ENCODE measurements at places on chromosomes 6 and 20. TPM values are rescaled to one million over a fixed set of nuclear protein-coding genes. Genes with fewer than 3 reads are reported as not detected.

The CARMIL1 gene
- 10.4 TPM for total RNA-seq

The SRMS gene
- total RNA-seq = not detected

The HLA-DPA1 gene
- total RNA-seq = 63.7 TPM

The EMILIN3 gene
- total RNA-seq = 1.1 TPM

The DEF6 gene
- total RNA-seq = 4.6 TPM

The ASIP gene
- not detected for total RNA-seq

- ATAC-seq = no peak
Measured at GRCh38 chr20:1203630-1204029, 376 bp downstream of the C20orf202 start.

- no peak for ATAC-seq
Measured at GRCh38 chr6:100105138-100105537, 111.1 kb upstream of the MCHR2 start.

GRCh38 chr6:20599302-20600051 lies 65.2 kb downstream of the CDKAL1 start:
- no peak for ATAC-seq

DNA sequence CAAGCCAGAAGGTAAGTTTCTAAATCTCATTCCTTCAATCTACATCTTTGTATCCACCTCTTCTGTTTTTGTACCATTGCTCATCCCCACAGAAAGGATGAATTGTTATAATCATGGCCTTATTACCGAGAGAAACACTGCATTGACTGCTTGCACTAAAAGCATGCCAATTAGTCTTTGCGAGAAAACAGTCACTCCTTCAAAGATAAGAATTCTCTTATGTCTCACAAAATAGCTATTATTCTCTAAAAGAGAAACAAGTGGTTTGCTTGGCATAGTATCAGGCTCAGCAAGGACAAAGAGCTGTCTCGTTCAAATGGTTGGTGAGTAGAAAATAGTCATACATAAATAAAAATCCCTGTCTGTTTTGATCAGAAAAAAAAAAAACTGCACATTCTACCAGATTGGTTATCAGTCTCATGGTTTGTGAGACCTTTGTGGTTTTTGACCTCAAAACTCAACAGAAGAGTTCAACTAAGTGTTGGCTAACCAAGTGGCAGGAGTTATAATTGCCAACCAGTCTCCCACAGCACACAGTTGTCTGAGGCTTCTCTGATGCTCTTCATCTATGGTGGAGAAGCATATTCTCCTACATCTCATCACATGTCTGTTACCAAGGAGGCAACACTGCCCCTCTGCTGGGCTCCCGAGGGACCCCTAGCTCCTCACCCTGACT lies 35.1 kb upstream of the ARMH2 start:
- ATAC-seq = no peak

DNA sequence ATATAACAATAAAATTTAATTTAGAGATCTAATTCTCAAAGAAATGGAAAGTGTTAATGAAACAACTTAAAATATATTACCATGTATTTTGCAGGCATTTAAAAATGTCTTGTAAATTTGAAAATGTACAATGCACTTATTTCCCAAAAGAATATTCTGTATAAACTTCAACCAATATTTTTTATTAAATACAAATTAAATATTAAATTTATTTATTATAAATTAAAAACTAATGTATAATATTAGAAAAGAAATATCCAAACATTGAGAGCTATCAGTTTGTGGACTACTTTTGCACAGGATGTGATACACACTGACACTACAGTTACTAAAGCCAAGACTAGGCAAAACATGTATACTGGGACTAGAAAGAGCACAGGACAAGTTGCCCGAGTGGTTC lies 707.0 kb upstream of the NRSN1 start:
- no peak for ATAC-seq

DNA sequence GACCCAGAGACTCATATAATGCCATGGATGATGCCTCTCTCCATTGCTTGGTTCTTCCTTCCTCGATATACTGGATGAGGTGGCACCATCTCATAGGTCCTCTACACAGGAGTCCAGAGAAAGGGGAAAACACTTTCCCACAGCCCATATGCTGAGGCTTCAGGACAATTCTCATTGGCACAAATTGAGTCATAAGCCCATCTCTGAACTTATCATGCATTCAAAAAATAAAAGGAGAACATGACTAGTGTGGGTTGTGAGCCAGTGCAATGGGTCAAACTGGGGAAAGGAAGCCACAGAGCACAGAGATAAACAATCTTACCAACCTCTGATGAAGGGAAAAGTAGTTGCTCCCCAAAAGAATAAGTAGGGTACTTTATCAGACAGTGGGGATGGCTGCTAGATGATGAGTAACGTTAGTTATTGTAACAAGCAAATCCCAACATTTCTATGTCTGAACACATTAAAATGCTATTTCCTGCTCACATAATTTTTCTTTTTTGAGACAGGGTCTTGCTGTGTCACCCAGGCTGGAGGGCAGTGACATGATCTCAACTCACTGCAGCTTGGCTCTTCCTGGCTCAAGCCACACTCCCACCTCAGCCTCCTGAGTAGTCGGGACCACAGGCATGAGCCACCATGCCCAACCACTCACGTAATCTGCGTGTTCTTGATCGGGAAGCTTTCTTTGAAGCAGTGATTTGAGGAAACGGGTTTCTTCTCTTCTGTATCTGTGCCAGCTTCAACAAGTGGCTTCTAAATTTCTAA lies 27.0 kb downstream of the SOD2 start:
- no peak for ATAC-seq

DNA sequence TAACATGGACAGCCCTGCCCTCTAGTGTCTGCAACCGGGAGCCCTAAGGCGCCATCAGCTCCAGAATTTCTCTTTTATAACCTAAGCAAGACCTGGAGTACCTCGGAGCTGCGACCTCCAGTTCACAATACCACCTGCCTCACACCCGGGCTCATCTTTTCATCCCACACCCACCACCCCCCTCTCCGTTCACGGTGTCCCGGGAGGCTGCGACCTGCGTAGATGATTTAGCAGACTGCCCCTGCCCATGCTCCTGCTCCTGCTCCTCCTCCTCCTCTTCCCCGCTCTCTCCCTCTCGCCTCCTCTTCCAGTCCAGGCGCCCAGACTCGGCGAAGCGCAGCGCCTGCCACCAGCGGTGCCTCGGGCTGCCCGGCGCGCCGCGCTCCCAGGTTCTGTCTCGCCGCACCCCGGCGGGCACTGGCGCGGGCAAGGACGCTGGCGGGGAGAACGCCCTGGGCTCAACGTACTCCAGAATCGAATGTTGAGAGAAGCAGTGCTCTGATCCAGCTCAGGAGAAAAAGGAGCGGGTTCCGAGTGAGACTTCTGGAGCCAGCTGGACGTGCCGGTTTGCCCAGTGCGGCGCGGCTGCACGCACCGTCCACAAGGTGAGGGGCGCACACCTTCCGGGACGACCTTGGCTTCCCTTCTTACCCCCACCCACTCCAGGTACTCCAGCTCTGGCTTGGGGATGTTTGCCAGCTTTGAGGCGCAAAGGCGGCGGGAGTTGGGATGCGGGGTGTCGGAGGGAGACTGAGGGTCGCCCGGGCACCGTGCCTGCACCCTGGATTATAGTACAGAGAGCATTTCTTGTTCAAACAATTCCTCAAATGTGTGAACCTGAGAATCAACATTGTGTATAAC lies at the start of gene HTR1E:
Gene HTR1E, plus strand, starts transcription at position 310 of the 861 bp plus-strand sequence. CDS start 77,807 bp downstream, outside the sequence.
- peak; percentile 81 for ATAC-seq

DNA sequence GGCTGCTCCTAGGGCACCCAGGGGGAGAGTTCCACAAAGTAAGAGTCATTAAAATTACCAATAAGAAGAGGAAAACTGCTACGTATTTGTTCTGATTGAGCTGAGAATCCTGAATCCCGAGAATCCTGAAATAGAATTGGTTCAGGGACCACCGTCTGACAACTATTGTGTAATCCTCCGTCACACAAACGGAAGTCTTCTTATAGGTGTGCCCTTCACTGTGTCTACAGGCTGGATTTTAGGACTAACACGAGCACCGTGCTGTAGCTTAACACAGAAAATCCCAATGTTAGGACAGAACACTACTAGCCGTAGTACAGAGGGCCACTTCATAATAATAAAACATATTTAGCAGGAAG lies 50.6 kb upstream of the RNF182 start:
- no peak for ATAC-seq

DNA sequence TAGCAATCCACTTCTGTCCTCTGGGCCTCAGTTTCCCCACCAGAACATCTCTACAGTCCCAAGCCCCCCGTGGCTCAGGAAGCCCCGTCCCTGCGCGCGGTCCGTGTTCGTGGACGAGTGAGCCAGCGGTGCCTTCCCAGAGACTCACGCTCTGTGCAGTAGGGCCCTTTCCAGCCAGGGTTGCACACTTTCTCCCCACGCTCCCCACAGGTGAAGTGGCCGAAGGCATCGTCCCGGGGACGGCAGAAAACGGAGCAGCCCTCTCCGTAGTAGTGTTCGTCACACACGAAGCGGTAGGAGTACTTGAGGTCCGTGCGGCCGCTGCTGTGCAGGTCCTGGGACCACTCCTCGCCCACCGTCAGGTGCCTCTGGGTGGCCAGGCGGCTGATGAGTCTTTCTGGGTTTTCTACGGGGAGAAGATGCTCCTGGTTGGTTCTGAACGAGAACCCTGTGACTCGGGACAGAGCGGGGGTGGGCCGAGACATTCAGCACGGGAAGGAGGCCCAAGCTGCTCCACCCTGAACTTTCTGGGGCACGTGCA lies 2.7 kb downstream of the DLL1 start:
- no peak for ATAC-seq

Measured in gastroesophageal sphincter (tissue), 4 donors.